Neural cell (in vitro differentiated cells): ENCODE measurements at places on chromosomes 6 and 20. TPM values are rescaled to one million over a fixed set of nuclear protein-coding genes. Genes with fewer than 3 reads are reported as not detected.

Gene TMEM244
- polyA plus RNA-seq: not detected in 2 replicates

Gene CCN6
- polyA plus RNA-seq: not detected in 2 replicates

Gene IPCEF1
- polyA plus RNA-seq: 2.3 and 3.9 TPM in 2 replicates

Gene FRS3
- 14.7 and 15.7 TPM in 2 replicates for polyA plus RNA-seq
